HFFc6 (cell line): ENCODE measurements at places on chromosomes 6 and 20.

- no peak for DNase-seq
These were observed 19.9 kb downstream of the KCNS1 start for GRCh38 chr20:45080867-45081624.

DNA sequence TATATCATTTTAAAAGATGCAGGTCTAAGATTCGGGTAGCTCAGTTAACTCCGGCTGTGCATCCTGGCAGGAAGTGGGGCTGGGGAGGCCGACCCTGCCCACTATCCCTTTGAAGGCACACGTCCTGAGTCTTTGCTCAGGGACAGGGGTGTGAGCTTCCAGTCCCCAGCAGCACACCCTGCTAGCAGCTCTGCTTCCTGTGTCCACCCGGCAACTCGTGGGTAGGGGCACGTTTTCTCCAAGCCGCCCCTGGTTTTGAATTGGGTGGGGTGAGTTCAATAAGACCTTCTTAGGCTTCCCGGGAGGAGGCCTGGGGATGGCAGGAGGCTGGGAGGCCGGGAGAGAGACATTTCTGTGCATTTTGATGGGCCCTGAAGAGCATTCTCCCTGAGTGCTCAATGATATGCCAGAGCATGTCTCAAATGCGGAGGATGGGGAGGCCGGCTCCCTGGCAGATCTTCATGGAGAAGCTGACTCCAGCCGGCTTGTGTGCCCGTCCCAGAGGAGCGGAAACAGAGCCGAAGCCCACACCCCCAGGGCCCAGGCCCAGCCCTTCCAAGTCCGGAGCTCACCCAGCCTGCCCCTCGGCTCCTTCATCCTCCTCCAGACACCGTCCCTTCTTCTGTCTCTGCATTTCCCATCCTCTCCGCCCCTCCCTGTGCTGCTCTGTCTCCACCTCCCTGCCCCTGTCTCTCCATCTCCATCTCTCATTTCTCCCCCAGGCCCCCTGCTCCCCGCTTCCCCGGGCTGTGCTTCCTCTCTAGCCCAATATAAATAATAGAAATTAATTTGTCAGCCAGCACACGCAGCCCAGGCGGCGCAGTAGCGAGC, 36.3 kb upstream of the ZFAND3 start:
- DNase-seq = no peak

DNA sequence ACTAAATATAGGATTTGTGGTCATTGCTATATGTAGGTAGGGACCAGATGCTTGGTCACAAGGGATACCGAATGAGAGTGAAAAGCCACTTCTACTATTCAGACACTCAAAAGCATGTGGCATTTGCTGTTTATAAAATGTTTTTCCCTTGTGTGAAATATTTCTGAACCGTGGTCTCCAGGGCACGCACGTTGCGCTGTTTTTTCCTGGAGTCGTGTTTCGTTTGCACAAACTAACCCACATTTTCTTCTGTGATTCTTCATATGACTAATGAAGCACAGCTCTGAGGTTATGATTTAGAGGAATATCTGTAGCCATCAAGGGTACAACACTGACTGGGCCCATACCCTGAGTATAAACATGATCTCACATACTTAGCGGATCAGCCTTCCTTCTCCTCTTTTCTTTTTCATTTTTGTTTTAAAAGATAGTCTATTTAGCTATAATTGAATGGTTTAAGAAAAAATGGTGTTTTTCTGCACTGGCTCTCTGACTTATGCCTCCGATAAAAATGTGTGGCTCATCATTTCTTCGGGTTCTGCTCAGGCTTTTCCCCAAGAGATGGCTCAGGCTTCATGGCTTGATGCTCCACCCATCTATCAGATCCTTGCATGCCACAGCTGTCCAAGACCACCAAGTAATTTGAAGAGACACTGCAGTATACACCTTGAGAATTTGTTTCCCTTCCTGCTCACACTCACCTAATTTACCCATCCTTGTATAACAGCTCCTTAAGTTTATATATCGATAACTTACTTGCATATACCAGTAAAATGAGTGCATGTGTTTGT, 59.9 kb upstream of the HBS1L start:
- no peak for DNase-seq

DNA sequence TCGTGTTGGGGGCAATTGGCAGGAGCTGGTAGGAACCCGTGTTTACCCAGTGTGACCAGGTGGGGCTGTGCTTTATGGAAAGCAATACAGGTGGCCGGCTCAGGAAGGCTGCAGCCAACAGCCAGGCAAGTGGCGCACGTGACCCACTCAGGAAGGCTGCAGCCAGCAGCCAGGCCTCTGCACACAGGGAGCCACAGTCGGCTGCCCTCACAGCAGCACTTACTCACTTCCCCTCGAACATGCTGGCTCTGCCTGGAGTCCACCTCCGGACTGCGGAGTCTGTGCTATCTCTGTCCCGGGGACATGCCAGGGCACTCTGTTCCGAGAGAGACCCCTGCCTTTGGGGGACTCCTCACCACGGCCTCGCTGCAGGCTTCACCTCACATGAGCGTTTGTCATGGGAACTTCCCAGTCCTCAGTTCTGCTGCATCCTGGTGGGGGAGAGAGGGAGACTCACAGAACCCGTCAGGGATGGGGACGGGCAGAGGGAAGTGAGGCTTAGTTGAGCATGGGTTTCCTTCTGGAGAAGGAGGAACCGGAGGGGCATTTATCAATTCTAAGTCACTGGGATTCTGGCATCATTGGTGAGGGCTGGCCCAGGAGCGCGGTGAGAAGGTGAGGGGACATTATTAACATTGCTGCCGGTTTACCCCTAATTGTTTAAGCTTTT, 76.8 kb downstream of the TTLL2 start:
- DNase-seq = no peak

GRCh38 chr6:33607784-33608161, 13.3 kb upstream of the ITPR3 start:
- DNase-seq = no peak
